HCT116 (cell line): ENCODE measurements at places on chromosomes 13 and 19. TPM values are rescaled to one million over a fixed set of nuclear protein-coding genes. Genes with fewer than 3 reads are reported as not detected.

Gene OR10H1
- 0.17 TPM for total RNA-seq

Gene RAB3A
- total RNA-seq, result 10.6 TPM

DNA sequence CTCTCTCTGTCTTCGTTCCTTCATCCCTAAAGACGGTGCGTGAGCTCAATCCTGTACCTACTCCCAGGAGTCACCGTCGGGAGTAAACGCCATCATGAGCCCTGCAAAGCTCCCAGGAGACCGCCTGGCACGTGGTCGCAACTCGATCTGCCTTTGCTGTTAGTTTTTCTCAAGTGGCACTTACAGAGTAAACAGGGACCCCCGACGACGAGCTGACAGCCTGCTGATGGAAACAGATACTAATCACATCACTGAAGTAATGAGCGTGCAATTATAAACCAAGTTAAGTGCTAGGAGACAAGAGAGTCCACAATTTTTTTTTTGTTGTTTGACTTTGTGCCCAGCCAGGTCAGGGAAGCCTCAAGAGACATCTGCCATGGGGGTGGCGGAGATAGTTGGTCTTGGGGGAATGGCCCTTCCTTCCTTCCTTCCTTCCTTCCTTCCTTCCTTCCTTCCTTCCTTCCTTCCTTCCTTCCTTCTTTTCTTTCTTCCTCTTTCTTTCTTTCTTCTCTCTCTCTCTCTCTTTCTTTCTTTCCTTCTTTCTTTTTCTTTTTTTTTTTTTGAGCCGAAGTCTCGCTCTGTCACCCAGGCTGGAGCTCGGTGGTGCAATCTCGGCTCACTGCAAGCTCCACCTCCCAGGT is 23.6 kb downstream of the CACNG6 start:
- DNase-seq, result no peak

DNA sequence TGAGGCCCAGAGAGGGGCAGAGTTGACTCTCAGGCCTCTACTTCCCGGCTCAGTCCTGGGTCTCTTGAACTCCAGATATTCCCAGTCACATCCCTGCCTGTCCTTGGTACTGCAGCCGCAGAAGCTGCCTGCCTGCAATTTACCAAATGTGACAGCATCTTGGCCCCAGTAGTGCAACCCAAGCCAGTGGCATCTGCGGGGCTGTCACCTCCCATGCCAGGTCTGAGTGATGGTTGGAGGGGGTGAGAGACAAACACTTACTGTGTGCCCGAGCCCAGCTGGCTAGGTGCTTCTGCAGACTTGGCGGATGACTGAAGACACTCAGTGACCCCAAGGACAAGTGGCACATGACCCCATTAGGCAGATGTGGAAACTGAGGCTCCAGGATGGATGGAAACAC is 18.4 kb downstream of the ZNRF4 start:
- no peak for DNase-seq

Gene TEX29
- not detected for total RNA-seq

- DNase-seq, result no peak
Observed at GRCh38 chr13:27321468-27322431, 51.1 kb downstream of the RASL11A start.

GRCh38 chr19:43778651-43779050 is 2.1 kb downstream of the KCNN4 start:
- DNase-seq, result no peak

DNA sequence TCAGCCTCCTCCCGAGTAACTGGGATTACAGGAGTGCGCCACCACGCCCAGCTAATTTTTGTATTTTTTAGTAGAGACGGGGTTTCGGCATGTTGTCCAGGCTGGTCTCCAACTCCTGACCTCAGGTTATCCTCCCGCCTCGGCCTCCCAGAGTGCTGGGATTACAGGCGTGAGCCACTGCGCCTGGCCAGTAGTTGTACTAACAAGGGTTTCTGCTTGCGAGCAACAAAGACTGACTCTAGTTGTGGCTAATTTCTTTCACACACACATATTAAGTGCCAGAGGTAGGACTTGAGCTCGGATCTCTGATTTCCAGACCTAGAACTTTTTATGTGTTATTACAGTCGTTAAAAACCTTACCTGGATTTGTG is 635 bp upstream of the PCCA start:
- no peak for DNase-seq

Gene SHISA7
- total RNA-seq, result not detected

GRCh38 chr19:7400815-7401214 is 52.1 kb downstream of the ARHGEF18 start:
- no peak for DNase-seq

Gene ZNF433
- total RNA-seq, result not detected

DNA sequence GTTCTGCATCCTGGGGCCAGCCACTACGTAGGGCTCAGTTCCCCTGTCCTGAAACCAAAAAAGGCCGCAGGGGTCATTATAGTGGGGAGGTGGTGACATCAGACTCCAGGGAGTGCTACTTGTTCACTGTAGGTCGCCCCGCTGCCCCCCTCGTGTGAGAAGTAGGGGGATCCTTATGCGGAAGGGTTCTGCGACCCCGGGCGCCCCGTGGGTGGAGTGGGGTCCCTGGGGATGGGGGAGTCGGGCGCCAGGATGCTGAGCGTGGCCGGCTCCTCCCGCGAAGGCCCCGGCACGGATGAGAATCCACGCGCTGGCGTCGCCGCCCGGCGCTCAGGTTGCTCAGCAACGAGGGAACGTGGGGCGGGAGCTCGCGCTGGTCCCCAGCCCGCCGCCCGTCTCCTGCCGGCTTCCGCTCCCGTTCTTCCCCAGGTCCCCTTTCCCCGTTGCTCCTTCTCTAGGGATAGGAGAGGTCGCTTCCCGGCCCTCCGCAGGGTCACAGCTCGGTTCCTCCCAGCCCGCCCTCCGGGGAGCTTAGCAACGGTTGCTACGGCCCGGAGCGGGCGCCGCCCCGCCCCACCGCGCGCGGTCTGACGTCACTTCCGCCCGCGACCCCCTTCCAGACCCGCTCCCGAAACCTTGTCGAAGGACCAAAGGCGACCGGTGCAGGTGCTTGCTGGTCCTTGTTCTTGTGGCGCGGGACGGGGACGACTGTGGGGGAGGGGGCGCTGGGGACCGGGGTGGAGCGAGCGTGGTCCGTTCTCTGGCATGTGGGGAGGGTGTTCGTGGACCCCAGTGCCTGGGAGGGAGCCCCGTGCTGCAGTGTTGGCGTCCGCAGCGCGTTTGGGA is at the start of gene NAT14:
TSS of gene NAT14 (plus strand) at position 596 of the 846 bp plus-strand sequence. CDS start 521 bp downstream, outside the sequence.
- DNase-seq, result no peak

Gene FUT1
- total RNA-seq, result 14.1 TPM
